Uterine smooth muscle cell (primary cell): ENCODE measurements at places on chromosomes 5 and 9. TPM values are rescaled to one million over a fixed set of nuclear protein-coding genes. Genes with fewer than 3 reads are reported as not detected.

Gene VLDLR
- 27.1 and 37.4 TPM in 2 replicates for total RNA-seq

Gene FASTKD3
- 12.5 and 20.1 TPM in 2 replicates for total RNA-seq

Gene ORM2
- total RNA-seq: not detected in 2 replicates

Gene GDA
- total RNA-seq: 0.11 TPM in 1 of 2 replicates, not detected in the other

Gene PCDHA2
- under 0.01 and 0.11 TPM in 2 replicates for total RNA-seq
